IPS DF 19.7 (cell line): ENCODE measurements at places on chromosomes 4 and X.

- DNase-seq: no peak
Observed at GRCh38 chr4:120902925-120903324, 19.6 kb downstream of the PRDM5 start.

DNA sequence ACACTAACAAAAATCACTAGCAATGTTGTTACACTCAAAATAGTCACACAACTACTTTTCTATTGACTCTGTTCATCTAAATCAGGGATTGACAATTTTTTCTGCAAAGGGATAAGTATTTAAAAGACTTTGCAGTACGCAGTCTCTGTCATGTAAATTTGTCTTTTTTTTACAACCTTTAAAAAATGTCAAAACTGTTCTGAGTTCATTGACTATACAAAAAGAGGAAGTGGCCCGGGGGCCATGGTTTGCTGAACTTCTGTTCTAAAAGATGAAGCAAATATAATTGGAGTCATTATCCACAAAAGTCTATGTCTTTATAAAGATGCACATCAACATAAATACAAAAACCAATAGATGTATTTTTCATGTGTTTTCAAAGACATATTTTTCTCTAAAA lies 1310.3 kb downstream of the RPA4 start:
- no peak for DNase-seq

GRCh38 chr4:158837527-158838141 lies 68.8 kb downstream of the FNIP2 start:
- no peak for DNase-seq

GRCh38 chrX:115895678-115896329 lies 274.7 kb upstream of the AGTR2 start:
- no peak for DNase-seq

GRCh38 chrX:107450823-107451509 lies 1.5 kb downstream of the FRMPD3 start:
- no peak for DNase-seq

- no peak for DNase-seq
Observed at GRCh38 chr4:156113138-156113765, 159.6 kb upstream of the CTSO start.

DNA sequence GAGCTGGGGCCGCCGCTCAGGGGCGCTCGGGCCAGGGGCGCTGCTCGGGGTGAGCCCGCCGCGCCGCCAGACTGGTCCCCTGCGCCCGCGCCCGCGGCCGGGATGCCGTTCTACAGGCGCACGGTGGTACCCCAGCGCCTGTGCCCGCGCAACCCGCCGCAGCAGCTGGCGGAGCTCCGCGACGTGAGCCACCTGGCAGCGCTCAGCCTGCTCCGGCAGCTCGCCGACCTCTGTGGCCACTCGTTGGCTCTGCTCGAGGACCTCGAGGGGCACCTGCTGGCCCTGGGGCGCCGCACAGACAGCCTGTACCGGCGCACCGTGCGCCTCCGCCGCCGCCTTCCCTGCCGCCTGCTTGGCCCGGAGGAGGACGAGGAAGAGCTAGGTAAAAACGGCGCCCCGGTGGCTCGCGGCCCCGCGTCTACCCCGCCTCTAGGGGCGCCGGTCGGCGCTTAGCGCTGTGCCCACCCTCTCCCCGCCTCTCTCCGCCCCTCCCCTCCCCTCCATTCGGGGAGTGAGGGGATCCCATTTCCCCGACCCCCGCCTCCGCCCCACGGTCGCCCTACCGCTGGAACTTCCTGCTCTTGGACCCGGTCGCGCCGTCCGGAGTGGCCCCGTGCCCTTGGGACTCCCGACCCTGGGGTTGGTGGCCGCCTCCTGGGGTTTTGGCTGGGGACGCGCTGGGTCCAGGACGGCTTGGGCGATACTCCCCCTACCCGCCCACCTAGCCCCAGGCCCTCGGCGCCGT lies 513 bp downstream of the NHSL2 start:
- no peak for DNase-seq

DNA sequence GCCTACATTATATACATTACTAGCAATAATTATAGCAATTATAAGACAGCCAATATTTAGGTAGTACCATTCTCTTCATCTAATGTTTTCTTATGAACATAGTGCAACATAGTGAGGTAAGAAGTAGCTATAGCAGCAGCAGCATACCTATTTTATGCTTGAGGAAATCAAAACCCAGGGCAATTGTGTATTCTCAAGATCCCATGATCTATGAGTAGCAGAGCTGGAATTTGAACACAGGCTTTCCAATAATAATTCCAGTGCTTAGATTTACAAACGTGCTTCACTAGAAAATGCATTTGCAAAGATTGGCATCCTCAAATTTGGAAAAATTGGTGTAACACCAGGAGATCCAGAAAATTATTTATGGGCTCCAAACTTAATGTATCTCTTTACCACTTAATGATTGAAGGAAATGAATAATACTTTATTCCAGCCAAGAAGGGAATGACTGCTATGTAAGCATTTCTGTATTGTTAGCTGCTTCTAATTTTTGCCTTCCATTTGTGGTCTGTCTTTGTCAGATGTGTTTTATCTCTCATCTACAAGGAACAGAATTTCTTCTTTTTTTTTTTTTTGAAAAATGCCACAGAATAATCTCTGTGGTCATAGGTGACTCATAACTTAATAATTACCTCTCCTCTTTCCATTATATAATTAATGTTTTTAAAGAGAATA lies 451.1 kb downstream of the ARAP2 start:
- no peak for DNase-seq
